ENCODE measurements at places on chromosomes 6 and 20.

GRCh38 chr6:14254505-14254904 is 136.9 kb downstream of the CD83 start:
- no peak for DNase-seq

DNA sequence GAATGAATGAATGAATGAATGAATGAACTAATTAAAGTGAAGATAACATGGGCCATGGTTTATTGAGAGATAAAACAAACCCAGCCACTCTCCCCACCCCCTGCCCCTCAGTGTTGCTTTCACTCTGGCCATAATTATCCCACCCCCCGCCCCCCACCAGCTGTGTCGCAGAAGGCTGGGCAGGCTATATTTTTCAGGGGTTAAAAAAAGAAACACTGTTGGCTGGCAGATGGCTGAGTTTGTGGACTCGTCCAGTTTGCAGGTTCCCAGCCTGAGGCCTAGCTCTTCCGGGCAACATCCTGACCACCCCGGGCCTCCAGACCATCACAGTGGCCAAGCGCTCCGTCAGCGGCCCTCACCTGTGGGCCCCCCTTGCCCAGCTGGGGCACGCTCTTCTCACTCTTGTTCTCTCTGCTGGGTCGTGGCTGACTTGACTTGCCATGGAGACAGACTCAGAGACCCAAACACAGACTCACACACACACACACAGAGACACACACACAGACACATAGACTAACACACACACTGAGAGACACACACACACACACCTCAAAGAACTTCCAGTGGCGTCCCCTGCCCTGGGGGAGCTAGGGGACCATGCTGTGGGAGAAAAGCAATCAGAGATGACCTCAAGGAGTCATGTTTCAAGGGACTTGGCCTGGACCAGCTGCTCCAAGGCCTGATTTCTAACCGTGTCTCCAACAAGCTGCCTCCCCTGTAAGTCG is 2.2 kb upstream of the GRM4 start:
- DNase-seq, result no peak

- DNase-seq, result peak; percentile 82
These were observed 108.2 kb downstream of the HFE start for GRCh38 chr6:26195376-26195923.

DNA sequence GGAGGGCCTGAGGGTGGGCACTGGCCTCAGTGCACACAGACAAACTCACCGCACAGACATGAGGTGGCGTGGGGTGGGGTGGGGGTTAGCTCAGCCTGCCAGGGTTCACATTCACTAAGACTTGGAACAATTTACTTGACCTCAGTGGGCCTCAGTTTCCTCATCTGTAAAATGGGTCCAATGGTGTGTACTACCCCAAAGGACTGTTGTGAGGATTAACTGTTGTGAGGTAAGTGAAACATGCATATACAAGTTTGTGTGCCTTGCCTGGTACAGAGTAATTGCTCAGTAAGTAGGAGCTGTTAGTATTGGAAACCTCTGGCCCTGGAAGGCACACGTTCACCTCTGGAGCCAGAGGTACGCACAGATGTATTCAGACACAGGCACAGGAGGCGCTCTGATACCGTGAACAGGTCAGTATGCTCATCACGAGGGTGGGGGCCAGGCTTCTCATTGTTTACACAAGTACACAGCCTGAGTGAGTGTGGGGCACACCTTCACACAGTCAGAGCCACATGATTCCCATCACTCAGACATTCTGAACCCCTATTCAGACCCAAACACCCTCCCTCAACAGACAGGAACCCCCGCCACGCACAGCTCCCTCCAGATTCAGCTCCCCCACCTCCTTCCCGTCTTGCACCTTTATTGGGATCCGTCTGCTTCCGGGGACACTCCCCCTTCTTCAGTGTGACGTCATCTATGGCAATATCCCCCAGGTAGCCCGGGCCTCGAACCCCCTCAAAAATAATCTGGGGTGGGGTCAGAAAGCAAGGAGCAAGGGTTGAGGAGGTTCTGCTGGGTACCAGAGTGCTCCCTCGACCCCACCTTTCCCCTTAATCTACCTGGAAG is 59.9 kb downstream of the MDGA1 start:
- no peak for DNase-seq

- no peak for DNase-seq
These were observed 912 bp downstream of the EYA4 start for GRCh38 chr6:133241901-133242636.

GRCh38 chr20:15241681-15242080 is 904.3 kb upstream of the FLRT3 start:
- no peak for DNase-seq

- DNase-seq, result no peak
These were observed 127.9 kb upstream of the ADGRF1 start for GRCh38 chr6:47169785-47170616.

DNA sequence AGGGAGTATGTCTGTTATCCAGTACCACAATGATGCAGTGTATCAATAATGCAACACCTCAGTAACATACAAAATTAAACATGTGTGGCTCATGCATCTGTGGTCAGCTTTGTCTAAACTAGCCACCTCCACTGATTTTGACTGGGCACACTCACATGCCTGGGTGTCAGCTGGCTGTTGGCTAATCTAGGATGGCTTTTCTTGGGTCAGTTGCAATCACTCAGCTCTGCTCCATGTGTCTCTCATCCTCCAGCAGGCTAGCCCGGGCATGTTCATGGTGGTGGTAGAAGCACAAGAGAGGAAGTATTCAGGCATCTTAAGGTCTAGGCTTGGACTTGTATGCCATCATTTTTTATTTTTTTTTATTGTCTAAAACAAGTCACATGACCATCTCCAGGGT is 59.3 kb upstream of the JAG1 start:
- no peak for DNase-seq

- no peak for DNase-seq
These were observed 47.2 kb downstream of the KCNS1 start for GRCh38 chr20:45053430-45054351.

DNA sequence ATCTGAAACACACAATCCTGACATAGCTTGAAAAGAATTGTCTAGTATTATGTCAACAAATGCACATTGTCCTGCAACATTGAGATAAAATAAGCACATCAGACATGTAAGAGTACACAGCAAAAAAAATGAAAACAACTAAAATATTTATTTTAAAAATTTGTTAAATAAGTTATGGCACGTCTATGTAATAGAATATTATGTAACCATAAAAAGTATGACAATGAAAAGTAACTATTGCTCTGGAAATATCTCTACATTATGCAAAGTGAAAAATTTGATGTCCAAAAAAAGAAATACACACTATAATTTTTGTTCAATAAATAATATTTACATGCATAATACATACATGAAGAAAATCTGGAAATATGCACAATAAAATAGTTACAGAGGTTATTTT is 9.3 kb upstream of the ID4 start:
- no peak for DNase-seq

DNA sequence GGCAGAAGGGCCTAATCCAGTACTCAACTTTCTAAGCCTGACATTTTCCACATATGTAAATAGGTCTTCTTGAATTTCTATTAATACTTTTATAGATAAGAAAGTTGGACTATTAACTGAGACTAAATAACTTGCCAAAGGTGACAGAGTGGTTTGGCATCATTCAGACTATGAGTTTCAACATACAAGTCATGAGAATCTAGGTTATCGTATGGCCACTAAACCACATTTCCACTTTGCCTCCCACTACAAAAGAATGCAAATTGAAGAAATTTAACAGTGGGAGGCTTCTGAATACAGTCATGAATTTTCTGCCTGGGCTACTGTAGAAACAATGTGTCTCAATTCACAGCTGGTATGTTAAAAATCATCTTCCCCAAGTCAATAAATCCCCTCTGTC is 531.0 kb upstream of the AGPAT4 start:
- no peak for DNase-seq

DNA sequence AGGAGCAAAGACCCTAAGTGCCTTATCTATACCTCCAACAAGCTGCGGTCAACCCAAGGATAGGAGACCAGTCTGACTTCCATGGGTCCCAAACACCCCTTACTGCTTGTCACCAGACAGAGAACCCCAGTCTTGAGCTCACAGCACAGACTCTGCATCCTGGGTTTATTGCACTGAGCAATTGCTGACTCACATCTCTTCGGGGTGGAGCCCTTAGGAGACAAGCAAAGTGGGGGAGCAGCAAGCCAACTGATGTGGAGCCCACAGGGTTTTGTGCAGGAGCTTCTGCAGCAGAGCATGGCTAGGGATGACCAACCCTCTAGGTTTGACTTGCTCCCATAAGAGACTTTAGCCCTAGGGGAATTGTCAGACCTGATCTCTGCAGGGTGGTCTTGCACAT is 38.6 kb upstream of the EYS start:
- no peak for DNase-seq

GRCh38 chr6:73579851-73580246 is 59.0 kb upstream of the EEF1A1 start:
- DNase-seq, result no peak

- no peak for DNase-seq
These were observed 17.2 kb upstream of the SNAP25 start for GRCh38 chr20:10201321-10201870.

DNA sequence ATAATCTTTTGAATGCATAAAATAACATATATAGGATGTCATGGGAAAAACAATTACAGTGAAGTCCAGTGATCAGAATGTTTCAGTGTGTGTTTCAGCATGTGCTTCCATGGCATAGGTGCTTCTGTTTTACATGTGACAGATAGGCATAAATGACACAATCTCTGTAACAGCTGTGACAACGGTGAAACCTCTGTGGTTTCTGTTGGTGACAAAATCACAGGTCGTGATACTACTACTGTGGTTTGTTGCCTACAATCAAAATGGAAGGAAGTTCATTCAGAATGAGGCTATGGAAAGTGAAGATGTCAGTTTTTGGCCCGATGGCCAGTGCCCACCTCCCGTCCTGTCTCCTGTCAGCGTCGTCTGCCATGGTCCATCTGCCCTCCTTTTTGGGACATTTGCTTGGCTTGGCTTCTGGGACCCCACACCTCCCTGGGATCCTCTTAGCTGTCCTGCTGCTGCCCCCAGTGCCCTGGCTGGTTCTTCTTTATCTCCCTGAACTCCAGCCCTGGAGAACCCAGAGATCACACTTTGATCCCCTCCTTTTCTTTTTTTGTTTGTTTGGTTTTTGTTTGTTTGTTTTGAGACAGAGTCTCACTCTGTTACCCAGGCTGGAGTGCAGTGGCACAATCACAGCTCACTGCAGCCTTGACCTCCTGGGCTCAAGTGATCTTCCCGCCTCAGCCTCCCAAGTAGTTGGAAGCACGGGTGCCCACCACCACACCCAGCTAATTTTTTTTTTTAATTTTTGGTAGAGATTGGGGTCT is 79.3 kb upstream of the NAA20 start:
- DNase-seq, result no peak

DNA sequence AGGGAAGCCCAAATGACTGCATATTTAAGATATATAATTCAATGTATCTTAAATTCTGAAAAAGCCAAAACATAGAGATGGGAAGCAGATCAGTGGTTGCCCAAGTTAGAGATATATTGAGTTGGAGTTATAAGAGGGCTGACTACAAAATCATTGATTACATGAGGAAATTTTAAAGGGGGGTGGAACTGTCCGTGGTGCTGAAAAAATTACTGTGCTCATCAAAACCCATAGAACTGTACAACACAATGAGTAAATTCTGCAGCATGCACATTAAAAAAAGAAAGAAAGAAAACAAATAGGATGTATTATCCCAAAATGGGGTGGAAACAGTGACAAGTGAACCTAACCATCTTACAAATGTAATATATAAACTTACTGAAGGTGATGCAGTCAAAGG is 100.9 kb downstream of the FUT9 start:
- no peak for DNase-seq

GRCh38 chr6:142947714-142948480 is 2.9 kb upstream of the HIVEP2 start:
- DNase-seq, result peak; percentile 54

DNA sequence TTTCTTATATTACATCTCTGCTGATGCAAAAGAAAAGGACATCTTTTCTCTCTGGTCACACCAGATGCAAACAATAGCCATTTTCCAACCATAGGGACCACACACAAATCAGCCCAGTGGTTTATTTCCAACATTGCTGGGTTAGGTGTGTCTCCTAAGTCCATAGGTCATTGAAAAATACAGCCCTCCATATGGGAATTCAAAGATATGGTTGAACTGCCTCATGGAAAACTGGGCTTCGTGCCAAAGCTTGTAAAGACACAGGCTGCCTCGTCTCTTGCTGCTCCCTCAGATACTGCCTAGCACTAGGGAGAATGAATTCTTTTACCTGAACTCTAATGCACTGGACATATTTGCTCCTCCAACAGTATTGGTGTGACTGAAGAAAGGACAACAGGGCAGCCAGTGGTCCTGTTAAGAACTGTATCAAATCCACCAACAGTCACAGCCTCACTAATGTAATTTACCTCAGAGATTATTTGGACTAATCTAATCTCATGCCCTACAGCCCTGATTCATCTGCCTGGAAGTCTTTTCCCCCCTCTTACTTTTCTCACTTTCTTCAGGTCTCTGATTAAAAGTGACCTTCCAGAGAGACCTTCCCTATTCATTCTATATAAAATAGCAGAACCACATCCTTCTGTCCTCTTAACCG is 48.3 kb upstream of the TBC1D32 start:
- no peak for DNase-seq

- no peak for DNase-seq
These were observed 59.1 kb downstream of the LRFN2 start for GRCh38 chr6:40528051-40528450.

- no peak for DNase-seq
These were observed 268.8 kb downstream of the KCNQ5 start for GRCh38 chr6:72890671-72891070.

- no peak for DNase-seq
These were observed 198.9 kb downstream of the MTFR2 start for GRCh38 chr6:136051140-136051775.

GRCh38 chr6:143468026-143468425 is 17.4 kb downstream of the PEX3 start:
- DNase-seq, result no peak

DNA sequence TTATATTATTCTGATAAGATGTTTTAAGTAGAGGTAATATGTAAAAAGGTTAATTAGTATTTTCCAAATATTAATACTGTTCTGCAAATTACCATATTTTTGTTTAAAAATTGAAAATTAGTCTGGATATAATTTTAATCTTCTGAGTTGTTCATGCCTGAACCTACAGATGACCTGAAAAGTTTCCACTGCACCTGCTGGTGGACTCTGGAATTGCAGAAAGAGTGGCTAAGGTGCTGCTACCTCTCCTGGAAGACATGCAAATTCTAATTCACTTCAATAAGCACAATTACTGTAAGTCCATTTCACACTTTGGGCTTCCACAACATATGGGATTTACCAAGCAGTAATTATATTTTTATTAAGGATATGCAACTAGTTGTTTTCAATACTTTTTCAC is 77.7 kb upstream of the OLIG3 start:
- no peak for DNase-seq

DNA sequence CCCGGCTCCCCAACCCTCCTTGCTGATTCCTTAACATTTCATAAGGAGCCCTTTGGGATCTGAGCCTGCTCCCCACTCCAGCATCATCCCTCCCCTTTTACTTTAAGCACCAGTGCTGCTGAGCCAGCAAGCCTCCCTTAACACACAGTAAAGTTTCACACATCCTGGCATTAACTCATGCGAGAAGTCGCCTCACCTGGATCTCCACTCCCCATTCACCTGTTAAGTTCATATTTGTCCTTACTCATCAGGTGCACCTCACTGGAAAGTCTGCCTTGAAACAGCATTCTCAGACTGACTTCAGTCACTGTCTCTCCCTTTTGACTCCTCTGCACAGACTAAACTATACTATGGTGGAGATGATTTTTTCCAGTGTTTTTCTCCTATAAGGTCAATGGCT is 47.8 kb upstream of the MAP7 start:
- no peak for DNase-seq

- no peak for DNase-seq
These were observed 161.3 kb downstream of the SOX4 start for GRCh38 chr6:21754891-21755290.
